ENCODE measurements at places on chromosomes 2 and 18.

DNA sequence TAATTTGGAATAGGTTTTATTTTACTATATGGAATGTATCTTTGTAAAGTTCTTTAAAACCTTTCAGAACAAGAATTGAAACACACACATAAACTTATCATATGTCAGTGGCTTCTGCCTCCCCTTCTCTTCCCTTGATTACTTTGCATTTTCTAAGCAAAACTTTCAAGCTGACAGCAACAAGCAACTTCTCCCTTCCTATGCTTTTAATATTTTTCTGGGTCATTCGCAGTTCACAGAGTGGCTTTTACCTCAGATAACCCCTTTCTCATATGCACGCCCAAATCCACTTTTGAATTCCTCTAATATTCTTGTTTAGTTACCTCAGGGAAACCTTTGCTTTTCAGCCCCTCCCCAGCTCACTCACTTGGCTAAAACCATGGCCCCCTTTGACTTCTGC is 36.7 kb upstream of the CDC42EP3 start:
- no peak for DNase-seq

DNA sequence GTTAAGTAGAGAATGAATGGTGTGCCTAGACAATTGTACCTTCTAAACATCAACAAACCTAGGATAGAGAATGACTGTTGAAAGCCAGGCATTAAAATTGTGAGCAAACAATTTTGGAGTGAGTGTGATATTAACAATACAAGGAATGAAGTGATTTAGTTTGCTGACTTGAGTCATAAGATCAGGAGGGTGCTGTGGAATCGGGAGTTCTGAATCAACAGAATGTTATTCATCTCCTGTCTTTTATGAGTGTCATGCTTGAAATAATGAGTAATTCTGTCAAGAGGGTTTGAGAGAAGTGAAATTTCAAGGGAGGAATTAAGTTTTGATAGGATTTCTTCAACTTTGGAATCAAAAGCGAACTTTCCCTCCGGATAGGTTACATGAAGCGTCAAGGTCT is 214.4 kb upstream of the DSEL start:
- DNase-seq: no peak

DNA sequence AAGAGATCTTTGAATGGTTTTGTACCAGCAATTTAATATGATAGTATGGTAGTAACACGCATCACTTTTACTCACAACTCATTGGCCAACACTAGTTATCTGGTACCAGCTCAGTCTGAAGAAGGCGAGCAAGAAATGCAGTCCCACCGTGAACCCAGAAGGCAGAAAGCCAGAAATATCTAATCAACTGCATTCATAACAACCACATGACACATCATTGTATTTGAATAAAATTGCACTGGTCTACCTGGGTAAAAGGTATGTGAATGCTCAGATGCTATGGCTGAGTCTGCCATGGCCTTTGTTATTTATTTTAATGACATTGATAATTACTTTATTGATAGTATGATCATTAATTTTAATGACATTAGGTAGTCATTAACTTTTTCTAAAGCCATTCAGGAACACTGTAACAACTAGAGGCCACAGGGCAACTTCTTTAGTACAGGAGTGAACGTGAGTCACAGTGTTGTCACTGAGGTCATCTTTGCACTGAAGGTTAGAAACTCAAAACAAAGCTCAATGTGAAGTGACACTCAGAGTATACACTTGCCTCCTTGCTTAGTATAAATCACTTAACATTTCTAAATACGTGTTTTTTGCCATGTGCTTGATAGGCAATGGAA is 475.6 kb upstream of the TNP1 start:
- no peak for DNase-seq

DNA sequence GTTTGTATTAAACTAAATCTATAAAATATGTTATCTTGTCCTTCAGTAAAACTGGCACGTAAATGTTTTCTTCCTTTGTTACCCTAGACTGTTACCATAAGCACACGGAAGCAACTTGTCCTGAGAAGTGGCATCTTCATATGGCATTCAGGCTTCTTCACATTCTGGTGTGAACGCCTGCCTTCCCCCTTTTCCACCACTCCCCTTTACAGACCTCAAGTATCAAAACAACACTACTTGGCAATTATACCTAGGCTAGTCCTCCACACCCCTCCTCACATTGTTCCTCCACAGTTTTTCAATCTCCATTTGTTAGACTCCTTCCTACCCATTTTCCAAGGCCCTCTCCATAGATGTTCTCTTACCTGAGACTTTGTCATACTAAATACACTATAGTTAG is 2.9 kb downstream of the MEX3C start:
- DNase-seq: no peak

GRCh38 chr2:27781496-27781895 is 10.0 kb downstream of the MRPL33 start:
- DNase-seq: no peak

GRCh38 chr18:9849407-9850283 is 36.1 kb upstream of the TXNDC2 start:
- DNase-seq: no peak

- no peak for DNase-seq
Observed at GRCh38 chr2:158114516-158114915, 12.8 kb downstream of the UPP2 start.

DNA sequence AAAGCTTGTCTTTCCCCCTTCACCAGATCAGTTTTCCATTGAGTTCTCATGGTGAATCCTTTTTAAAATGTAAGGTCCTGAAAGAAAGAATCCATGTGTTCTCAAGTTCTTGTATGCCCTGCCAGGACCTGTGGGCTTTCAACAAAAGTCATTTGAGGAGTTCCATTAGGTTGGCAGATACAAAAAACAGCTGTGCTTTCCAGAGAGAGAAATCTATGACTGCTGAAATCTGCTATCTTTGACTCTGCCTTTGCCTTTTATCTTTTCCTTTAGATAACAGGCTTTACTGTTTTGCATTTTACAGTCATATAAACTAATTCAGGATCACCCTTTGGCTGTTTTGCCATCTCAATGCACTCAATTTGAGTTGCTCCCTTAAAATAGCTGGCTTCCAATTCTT is 59.7 kb downstream of the CXCR4 start:
- DNase-seq: no peak

- DNase-seq: no peak
Observed at GRCh38 chr2:162257425-162257824, 14.2 kb upstream of the FAP start.

DNA sequence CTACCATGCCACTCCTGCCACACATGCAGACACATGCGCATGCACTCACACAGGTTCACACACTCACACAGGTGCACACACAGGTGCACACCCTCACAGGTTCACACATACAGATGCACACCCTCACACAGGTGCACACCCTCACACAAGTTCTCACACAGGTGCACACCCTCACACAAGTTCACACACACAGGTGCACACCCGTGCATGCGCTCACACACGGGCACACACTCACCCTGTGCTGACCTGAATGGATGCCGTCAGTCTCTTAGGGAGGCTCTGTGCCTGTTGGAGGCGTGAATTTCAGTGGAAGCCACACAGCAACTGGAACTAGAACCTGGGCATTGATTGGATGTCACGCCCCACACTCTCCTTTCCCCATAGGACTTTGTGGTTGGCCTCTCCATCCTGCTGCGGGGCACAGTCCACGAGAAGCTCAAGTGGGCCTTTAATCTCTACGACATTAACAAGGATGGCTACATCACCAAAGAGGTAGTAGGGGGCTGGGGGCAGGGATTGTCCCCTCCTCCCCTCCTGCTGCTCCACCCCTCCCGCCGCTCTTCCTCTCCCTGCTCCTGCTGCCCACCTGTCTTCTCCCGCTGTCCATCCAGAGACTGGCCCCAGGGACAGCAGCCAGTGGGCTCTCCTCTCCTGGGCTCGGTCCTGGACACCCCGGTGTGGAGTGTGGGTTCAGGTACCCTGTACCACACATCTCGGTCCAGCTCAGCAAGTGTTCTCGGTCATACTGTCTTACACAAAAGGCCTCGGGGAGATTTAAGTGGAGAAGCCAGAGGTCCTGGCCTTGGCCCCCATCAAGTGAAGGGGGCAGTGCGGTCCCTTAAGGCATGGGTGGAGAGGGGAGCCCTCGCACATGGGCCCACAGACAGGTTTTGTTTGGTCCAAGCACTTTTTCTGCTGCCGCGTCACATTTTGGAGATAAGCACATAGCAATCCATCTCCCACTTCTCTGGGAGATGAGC is 21.0 kb upstream of the FAHD2A start:
- no peak for DNase-seq

DNA sequence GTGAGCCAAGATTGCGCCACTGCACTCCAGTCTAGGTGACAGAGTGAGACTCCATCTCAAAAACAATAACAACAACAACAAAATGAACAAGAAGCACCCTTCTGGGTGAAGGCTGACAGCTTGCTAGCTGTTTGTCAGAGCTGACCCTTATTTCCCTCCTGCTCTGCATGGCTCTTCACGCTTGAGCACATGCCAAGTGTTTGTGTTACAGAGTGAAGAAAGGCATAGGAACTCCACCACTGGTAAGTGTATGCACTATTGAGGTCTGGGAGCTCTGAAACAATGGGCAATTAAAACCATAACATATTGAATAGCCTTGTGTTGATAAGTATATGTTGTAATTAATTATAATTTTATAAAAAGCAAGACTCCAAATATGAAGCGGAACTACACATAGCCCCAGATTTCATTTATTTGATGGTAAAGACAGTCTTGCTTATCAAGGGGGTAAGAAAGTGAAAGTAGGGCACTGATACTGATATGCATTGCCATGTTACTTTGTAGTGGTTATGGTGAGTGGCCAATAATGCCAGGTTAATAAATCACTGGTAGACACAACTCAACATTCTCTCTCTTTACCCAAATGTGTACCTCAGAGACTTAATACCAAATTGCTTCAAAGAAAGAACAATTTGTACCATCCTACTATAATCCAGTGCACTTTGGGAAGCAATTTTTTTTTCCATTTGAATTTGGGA is 163.4 kb downstream of the VWC2L start:
- no peak for DNase-seq

- DNase-seq: no peak
Observed at GRCh38 chr2:28449488-28450395, 46.1 kb upstream of the PLB1 start.

- no peak for DNase-seq
Observed at GRCh38 chr2:106516864-106517263, 29.7 kb downstream of the CD8B2 start.

DNA sequence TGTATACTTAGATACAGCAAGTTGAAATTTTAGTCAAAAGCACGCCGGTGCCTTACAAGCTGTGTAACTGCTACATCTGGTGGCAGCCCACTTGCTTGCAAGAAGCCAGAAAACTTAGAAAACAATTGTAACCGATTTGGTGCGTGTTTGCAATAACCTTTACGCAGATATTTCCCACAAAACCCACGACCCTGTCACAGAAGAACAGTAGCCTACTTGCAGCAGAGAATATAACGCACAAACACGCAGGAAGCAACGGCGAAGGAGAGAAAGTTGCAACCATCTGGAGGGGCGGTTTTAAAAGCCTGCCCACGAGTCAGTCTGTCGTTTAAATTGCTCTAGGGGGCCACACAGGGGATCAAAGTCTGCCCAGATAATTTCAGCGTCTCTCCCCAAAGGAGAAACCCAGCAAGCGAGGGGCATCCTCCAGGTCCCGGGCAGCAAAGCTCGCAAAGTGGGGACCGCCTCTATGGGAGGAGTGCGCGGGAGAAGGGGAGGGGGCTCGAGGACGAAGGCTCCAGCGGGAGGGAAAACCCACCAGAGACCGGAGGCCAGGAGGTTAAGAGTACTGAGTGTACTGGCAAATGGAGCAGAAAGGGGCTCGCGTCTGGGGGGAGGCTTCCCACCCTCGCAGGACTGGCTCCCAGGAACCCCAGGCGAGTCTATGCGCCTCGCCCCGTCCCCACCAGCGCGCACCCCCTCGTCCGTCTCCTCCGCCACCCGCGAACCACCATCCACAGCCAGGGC is 1.1 kb downstream of the TLK1 start:
- peak; percentile 51 for DNase-seq

DNA sequence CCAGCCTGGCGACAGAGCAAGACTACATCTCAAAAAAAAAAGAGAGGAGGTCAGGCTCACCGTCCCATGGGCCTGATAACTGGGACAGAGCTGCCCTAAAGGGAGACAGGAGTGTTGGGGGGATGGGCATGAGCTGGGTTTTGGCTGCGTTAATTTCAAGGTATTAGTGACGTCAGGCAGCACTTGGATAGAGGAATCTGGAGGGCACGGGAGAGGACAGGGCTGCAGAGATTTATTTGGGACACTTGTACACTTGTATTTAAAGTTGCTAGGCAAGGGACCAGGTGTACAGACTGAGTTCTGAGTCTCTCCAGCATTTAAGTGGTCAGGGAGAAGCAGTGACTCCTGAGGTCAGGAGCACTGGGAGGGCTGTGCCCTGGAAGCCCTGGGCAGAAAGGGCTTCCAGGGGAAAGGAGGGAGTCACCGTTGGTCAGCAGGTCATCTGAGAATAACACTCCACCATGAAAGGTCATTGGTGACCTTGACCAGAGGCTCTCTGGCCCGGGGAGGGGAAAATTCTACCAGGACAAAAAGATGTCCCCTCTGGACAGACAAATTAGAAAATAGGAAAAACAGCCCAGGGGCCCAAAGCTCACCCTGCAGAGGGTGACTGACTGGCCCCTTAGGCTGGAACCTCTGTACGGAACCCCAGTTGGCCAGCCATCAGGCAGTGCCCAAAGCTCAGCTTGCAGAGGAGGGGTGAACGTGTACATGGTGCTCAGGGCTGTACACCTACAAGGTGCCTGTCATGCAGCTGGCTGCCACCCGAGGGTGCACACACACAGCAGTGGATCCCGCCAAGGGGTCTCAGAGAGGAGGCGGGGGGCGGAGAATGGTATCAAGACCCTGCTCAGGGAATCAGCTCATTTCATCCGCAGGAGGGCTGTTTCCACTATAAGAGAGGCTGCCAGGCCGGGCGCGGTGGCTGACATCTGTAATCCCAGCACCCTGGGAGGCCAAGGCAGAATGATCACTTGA is 23.0 kb upstream of the CNNM3 start:
- DNase-seq: no peak

GRCh38 chr2:136233298-136233697 is 115.3 kb upstream of the CXCR4 start:
- DNase-seq: no peak

DNA sequence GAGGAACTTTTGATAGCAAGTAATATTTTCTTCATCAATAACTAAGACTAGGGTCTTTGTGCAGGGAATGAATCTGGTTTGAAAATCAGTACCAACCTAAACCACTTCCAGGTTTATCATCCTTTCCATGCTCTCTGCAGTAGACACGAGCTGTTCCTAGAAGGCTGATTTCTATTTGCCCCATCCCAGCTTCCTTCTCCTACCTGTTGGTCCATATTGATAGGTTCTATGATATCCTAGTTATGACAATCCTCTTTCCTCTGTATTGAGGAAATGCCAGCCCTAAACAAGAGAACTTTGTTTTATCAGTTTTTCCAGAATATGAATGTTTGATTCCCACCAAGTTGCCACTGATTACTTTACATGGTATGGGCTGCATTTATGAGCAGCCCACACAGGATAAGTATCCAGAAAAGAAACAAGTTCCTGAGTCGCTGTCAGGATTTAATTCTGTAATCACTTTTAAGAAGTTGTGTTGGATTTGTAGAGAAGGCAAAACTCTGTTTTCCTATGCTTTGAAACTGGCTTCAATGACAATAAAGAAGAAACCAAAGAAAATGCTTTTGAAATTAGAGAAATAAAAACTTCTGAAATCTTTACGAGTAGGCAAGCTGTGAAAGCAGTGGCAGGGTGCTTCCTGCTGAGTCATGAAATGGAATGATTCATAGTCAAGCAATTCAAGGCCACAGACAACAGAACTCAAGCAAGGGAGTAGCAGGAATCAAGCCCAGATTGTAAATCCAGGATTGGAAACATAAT is 37.3 kb upstream of the TANK start:
- no peak for DNase-seq

GRCh38 chr2:34808426-34808825 is 1209.3 kb upstream of the FAM98A start:
- DNase-seq: no peak

Measured in ecto neural progenitor cell (in vitro differentiated cells).